Activated CD8-positive, alpha-beta memory T cell treated with anti-CD3 and anti-CD28 coated beads, Interleukin-2, amount 50 U/mL, for 4 hours (primary cell): ENCODE measurements at places on chromosomes 2 and 18.

DNA sequence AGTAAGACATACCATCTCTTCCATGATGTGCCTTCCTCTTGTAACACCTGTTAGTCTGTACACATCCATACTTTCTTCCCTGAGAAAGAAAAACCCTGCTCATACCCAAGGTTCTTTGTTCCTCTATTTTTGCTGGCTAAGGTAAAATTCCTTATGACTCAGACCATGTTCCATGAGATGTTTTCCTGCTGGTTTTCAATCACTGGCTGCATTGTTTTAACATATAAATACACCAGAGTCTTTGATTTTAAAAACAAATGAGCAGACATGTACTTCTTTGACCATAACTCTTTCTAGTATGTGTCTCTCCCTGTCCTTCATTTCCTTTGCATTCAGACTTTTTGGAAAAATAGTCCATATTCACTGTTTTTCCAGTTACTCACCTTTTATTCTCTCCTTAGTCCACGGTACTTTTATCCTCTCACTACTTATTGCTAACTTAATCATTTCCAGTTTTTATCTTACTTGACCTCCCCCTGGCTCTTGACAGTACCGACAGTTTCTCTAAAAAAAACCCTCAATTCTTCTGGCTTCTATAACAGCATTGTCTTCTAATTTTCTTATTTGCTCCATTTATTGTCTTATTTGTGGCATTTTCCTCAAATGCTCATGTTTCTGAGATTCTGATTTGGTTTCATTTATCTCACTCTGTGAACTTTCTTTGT, 4.3 kb downstream of the VAPA start:
- no peak for DNase-seq

DNA sequence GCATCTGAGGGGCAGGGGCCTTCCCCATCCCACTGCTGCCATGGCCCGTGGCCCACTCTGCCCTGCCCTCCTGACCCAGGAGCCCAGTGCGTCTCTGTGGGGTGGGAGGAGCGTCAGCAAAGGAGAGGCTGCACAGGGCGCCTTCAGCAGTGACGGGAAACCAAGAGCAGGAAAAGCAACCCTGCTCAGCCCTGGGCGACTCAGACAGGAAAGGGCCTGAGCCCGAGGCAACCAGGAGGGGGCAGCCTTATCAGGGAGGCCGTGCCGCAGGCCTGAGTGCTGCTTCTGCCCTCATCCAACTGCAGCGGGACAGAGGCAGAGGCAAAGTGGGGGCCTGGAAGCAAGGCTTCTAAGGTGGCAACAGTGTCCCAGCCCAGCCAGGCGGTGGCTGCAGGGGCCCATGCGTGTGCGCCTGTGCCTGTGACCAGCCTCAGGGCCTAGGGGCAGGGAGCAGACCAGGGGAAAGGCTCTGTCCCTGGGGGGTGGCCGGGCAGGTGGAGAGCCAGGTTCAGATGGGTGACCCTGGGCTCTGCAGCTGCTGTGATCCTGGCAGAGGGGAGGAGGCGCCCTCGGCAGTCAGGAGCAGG, 23.3 kb upstream of the ALPI start:
- DNase-seq: no peak

- DNase-seq: no peak
Measured at GRCh38 chr18:28791101-28791500, 614.2 kb upstream of the CDH2 start.

- DNase-seq: no peak
Measured at GRCh38 chr2:235105821-235106359, 154.1 kb downstream of the SH3BP4 start.

DNA sequence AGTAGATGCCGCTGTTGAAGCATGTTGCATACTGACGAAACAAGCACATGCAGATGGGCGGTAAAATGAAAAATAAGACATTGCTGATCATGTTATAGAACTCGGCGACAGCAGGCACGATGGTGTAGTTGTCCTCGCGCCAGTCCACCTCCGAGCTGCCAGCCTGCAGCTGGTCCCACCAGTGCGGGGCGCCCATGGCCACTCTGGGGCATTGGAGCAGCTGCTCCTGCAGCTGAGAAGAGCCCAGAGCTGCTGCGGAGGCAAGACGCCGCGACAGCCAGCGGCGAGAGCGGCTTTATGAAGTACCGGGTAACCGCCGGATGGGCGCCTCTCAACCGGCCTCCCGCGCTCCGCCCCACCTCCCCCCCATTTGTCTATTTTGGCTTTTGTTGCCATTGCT, 32.6 kb upstream of the ADAM23 start:
- no peak for DNase-seq

DNA sequence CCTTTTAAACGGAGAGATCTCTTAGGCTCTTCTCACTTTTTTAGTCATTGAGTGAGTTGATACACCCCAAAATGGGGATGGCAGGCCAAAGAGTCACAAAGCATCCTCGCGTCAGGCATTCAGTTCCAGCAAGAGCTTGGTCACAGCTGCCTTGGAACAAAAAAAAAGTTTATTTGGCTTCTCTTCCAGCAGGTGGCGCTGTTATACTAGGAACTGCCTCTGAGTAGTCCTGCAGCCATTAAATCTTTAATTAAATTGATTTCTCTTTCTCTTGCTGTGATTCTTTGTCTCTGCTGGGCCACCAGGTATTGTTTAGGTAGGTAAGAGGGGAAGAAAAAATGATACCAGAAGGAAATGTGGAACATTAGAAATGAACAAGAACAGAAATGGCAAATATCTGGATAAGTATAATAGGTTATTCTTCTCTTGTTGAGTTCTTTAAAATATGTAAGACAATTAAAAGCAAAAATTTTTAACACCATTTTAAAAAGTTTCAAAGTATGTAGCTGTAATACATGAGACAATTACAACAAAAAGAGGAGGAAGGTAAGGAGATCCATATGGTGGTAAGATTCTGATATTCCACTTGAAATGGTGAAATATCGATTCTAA, 175.1 kb downstream of the GALNT1 start:
- peak; percentile 33 for DNase-seq

DNA sequence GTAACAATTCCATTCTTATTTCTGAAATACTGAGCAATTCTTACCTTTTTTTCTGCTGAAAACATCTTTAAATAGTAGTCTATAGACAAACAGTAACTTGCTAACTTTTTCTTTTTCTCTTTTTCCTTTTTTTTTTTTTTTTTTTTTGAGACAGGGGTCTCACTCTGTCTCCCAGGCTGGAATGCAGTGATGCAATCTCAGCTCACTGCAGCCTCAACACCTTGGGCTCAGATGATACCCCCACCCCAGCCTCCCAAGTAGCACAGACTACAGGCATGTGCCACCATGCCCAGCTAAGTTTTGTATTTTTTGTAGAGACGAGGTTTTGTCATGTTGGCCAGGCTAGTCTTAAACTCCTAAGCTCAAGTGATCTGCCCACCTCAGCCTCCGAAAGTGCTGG, 42.2 kb downstream of the MFSD6 start:
- no peak for DNase-seq

GRCh38 chr2:71720283-71720560, 266.9 kb downstream of the DYSF start:
- no peak for DNase-seq

GRCh38 chr18:49376046-49376445, 84.4 kb downstream of the DYM start:
- no peak for DNase-seq

GRCh38 chr2:19540739-19541525, 182.5 kb upstream of the OSR1 start:
- DNase-seq: no peak

- DNase-seq: no peak
Measured at GRCh38 chr2:1617425-1618021, 126.8 kb downstream of the PXDN start.

DNA sequence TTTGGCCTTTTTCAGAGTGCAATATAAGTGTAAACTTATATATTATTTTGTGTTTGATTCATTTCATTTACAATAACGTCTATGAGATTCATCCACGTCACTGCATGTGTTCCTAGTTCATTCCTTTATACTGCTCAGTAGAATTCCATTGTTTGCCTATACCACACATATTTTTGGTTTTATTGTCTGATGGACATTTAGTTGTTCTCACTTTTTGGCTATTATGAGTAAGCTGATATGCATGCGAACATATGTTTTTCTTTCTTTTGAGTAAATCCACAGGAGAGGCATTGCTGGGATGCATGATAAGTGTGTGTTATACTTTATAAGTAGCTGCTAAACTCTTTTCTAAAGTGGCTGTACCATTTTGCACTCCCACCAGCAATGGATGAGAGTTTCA, 314.8 kb upstream of the HS6ST1 start:
- DNase-seq: no peak

GRCh38 chr18:47510831-47511230, 259.4 kb upstream of the SKOR2 start:
- DNase-seq: no peak

- DNase-seq: no peak
Measured at GRCh38 chr2:226906163-226906693, 70.4 kb downstream of the RHBDD1 start.

DNA sequence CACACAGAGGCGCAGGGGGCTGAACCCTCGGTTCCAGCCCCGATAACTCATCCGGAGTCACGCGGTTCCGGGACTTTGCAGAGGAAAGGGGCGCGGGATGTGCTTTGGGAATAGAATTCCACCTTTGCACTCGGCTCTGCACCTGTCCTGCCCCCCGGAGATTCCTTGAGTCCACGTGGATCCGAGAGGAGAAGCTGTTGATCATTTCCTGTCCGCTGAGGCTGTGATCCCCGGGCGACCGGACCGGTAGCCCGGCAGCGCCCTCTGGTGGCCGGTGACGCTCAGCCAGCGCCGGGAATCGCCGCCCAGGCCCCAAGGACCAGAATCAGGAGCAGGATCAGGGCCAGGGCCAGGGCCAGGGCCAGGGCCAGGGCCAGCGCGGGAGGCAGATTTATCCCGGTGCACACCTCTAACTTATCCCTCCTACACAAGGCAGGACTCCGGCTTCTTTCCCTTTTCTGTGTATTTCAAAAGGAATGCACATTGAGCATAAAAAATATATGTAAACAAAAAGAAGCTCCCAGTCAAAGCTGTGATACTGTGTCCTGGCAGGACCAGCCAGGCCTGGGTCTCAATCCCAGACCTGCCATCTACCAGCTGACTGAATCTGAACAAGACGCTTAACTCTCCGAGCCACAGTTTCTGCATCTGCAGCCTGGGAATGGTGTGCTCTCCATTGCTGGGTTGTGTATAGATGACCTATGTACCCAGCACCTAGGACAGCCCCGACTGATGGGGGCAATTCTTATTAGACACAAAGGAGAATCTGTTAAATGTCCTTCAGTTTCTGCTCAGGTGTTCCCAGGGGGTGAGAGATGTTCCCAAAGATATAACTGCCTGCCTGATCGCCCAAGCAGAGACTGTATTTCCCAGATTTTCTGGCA, 8.5 kb upstream of the SPATA3 start:
- peak; percentile 83 for DNase-seq

DNA sequence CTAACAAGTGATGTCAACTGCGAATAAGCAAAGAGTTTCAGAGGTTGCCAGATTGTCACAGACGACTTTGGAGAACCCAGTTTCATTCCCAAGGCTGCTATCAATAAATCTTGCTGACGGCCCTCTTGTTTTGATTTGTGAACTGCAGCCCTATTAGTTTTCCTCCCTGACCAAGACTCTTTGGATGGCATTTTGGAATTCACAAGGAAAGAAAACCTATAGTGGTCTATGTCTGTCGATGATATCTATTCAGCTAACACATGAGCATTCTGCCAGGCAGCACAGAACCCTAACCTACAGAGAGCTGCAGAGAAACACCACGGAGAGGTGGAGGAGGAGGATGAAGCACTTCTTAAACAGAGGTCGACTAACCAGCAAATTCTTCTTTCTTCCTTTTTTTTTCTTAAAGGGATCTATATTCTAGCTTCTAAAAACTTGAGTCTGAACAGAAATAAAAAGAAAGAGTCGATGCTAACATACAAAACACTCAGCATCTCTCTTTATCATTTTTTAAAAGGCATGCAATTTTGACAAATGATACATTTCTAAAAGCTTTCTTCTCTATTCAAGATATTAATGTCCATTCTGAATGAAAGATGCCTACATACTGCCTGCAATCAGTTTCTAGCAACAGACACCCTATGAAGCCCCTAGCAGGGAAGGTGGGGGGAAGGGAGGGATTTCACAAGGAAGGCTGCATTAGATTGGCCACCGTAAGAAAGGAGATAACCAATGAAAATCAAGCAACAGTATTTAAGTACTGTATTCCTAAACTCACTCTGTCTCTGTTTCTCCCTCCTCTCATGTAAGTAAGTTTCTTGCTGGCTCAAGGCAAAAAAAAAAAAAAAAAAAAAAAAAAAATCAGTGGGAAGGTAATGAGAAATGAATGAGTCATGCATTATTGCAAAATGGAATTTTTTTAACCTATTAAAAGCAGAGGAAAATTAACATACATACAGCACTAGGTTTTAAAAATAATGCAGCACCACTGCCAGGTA, 83.0 kb upstream of the CHRNA1 start:
- DNase-seq: no peak
